Ureter (tissue), 1 donor: ENCODE measurements at places on chromosomes 12 and 14. TPM values are rescaled to one million over a fixed set of nuclear protein-coding genes. Genes with fewer than 3 reads are reported as not detected.

ADAM21 gene
- total RNA-seq = not detected

TPPP2 gene
- 0.62 TPM for total RNA-seq

MARCHF9 gene
- total RNA-seq = 12.1 TPM

CLEC2A gene
- total RNA-seq = not detected

GPR65 gene
- 1.3 TPM for total RNA-seq

- no peak for DNase-seq
These were observed 57.1 kb upstream of the PCED1B start for GRCh38 chr12:47022296-47022695.

- no peak for DNase-seq
These were observed 63.3 kb upstream of the PRKD1 start for GRCh38 chr14:29990993-29991392.

DNA sequence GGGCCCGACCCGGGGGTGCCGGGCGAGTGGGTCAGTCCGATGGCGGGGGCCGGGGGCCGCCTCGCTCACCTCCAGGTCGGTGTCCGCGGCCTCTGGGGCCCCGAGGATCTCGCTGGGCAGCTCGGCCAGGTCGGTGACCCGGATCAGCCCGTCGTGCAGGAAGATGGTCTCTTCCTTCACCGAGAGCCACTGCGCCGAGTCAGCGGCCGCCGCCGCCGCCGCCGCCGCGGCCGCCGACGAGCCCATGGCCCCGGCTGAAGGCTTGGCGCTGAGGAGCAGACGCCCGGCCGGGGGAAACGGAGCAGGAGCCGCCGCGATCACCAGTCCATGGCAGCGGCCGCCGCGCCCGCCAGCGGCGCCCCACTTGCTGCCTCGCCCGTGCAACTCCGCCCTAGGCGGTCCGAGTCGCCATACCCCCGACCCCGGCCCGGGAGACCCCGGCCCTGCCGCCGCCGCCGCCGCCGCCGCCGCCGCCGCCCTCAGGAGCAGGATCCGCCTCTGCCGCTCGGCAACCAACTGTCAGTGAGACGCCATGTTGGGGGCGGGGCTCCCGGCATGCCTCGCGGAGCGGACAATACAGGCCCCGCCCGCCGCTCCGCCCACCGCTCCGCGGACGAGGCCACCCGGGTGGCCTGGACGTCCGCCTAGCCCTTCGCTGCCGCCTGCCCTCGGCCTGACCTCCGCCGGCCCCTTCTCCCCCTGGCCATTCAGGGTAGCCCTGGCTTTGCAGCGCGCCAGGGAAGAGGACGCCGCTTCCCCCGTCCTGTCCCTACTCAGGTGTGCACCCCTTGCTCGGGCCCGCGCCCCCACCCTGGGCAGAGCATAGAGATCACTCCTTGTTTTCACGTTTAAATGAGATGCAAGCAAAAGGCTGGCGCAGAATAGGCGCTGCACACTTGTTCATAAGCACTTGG lies at the start of gene HECTD4:
HECTD4 (minus strand) TSS at position 549 of the 914 bp plus-strand sequence; CDS start at position 246, 303 bp downstream.
- peak; percentile 94 for DNase-seq

GRCh38 chr12:5388581-5389535 lies 43.0 kb upstream of the NTF3 start:
- no peak for DNase-seq

- DNase-seq = peak; percentile 64
These were observed 21.7 kb upstream of the SLC10A1 start for GRCh38 chr14:69818758-69819191.

GRCh38 chr14:61365667-61366212 lies 44.4 kb downstream of the PRKCH start:
- DNase-seq = no peak

DNA sequence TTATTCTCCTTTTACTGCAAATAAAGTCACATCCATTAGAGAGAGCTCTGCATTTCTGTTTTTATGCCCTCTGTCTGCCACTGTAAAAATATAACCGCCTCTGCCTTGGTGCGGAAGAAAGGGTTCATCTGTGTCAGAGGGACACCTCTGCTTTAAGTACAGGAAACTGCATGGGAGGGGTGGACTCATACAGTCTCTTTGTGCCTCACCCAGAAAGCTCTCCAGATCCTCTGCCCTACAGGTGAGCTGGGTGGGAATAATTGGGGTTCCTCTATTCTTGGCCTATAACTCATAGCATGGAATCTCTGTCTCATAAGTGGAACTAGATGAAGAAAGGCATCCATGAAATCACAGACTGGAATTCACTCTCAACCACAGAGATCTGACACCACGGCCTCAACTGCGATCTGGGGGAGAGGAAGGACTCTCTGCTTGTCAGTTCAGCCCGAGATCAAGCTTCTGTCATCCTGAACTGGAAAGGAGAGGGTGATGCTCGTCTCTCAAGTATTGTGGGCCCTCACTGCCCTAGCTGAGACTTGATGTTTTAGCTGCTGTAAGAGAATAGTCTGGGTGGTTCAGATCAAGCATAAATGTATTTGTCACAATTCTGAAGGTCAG lies 702.3 kb downstream of the TMEM121 start:
- no peak for DNase-seq

DNA sequence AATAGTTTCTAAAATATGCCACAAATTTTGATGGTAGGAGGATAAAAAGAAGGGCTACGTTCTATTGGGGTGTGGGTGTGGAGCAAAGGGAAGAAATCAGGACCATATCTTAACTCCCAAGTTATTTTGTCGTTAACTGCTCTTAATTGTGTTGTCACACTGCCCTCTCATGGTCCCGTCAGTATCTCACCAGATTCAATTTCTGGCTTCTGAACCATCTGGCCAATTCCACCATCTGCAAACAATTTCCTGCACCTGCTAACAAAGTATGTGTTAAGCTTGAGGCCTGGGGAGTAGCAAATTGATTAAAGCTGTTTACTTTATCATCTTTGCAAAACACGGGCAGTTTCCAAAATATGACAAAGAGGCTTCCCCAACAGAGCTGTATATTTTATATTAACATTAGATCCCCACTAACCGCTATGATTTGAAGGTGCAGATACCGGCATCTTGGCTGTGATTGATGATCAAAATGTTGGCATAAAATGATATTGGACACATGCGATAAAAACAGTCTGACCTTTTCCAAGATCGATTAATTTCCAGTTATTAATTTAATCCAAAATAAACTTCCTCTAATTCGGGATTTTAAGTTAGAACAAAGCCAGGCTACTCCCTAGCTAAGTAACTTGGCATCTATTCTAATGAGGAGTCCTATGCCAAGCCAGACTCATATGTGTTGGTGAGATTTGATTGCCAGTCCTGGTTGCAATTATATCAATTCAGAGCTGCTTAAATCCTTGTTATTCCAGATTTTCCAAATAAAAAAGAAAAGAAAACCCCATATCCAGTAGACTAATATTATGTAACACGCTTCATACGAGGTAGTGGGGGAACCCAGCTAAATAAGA lies 6.9 kb upstream of the DNM1L start:
- DNase-seq = no peak
